ENCODE measurements at places on chromosomes 5 and 9.

- no peak for DNase-seq
These were observed 1.0 kb upstream of the TSLP start for GRCh38 chr5:111070272-111071134.

DNA sequence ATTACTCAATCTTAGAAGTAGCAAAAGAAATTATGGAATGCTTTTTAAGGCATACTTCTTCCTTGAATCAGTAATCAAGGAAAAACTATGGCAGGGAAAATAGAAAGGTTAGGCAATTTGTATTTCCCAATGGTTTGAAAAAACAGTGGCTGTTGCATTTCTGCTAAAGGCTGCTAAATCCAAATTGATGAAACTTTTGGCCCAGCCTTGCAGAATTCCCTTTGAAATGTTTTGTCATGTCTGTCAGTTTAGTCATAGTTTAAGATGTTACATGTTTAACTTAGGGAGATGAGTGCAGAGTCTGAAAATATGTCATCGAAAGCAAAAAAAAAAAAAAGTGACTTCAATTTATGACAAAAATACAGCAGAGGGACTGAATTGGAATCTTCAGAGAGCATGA lies 878.9 kb upstream of the WWC1 start:
- DNase-seq, result no peak

GRCh38 chr5:171162596-171162995 lies 146.5 kb upstream of the TLX3 start:
- no peak for DNase-seq

GRCh38 chr5:622946-623522 lies 10.9 kb downstream of the CEP72 start:
- no peak for DNase-seq

DNA sequence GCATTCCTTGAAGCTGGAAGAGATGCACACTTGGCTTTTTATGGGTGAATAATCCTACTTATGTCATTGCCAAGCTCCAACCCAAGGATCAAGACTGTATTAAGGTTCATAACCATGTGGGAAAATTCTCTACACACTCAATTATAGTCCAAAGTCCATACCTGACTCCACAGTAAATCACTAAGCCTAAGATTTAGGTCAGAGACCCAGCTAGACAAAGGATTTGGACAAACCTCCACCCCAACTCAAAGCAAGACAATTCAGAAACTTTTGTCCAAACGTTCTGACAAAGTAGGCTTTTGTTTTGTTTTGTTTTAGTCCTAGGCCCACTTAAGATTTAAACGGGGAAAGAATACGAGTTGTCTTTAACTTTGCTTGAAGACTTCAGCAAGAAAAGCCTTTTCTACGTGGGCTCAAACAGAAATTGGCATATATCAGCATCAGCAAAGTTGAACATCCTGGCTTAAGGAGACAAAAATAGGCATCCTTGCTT lies 1.7 kb downstream of the MEGF9 start:
- DNase-seq, result no peak

DNA sequence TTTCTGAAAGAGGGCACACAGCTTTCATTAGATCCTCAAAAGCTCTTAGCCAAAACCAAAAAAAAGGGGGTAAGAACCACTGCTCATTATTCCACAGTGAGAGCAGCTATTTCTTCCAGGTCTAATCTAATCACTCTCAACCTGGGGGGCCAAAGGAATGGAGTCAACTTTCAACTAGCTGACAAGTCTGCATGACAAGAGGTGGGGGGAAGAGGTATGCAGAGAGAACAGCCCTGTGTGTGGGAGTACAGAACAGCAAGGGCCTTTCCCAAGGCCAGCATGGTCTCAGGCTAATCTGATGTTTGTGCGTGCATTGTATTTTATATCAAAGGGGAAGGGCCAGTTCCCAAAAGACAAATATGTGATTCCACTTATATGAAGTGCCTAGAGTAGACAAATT lies 36.9 kb upstream of the PIP5K1B start:
- DNase-seq, result no peak

DNA sequence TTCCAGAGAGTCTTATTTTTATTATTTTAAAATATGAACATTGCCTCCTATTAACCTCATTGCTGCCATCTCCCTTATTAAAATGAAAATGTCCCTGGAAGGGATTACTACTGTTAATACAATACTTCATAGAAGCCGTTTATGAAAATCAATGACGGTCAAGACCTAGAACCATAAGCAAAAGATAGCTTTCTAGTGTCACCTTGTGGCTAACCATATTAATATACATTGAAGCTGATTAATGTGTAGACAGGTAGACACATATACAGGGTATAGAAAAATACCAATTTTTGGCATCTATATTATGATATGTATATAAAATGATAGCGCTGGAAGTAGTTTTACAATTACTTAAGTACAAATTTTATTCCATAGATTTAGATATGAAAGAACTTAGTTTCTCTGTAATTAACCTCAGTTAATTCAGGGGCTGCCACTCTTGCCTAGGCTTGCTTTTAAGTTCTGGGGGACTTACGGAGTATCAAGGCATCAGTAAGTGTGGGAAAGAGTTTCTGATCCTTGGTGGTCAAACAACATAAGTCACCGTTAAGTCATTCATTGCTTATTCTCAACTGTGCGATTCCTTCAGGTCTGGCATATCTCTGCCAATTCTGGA lies 2.5 kb upstream of the YTHDC2 start:
- DNase-seq, result no peak

DNA sequence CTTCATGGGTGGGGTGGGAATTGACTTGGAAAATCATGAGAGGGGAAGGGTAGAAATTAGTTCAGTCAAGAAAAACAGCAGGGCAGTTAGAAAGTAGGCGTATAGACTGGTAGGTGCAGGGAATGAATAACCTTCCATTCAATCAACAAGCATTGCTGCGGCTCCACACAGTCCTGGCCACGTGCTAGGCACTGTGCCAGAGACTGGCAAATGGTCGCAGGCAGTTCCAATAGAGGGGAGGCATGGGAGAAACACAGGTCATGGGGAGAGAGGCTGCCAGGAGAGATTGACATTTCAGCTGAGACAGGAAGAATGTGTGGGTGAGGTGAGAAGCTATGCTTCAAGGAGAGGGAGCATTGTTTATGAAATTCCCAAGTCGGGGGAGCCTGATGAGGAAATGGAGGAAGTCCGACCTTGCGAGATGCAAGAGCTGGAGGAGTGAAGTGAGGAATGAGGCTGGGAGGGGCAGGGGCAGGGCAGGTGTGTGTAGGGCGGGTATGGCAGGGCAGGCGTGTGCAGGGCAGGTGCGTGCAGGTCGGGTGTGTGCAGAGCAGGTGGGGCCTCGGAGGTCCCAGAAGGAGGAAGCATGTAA lies 54.4 kb upstream of the PPARGC1B start:
- no peak for DNase-seq

- no peak for DNase-seq
These were observed 173.7 kb downstream of the BRINP1 start for GRCh38 chr9:119195521-119195920.

DNA sequence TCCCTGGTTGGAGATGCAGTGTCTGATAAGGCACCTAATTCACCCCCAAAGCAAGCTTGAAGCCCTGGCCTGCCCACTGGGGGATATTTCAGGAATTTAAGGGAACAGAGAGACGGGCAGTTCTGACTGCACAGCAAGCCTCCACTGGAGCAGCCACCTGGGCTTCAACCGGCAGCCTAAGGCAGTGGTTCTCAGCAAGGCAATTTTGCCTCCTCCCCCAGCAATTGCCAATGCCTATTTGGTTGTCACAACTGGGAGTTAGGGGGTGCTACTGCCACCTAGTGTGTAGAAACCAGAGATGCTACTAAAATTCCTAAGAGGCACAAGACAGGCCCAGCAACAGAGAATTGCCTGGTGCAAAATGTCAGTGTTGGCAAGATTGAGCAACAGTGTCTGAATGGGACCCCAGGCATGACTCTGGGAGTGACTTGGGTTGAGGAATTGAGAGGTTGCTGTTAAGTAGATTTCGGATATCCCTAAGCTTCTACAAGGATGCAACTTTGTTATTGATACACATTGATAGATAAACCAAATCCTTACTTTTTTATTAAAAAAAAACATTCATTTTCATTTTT lies 58.7 kb upstream of the CTSL start:
- DNase-seq, result no peak

DNA sequence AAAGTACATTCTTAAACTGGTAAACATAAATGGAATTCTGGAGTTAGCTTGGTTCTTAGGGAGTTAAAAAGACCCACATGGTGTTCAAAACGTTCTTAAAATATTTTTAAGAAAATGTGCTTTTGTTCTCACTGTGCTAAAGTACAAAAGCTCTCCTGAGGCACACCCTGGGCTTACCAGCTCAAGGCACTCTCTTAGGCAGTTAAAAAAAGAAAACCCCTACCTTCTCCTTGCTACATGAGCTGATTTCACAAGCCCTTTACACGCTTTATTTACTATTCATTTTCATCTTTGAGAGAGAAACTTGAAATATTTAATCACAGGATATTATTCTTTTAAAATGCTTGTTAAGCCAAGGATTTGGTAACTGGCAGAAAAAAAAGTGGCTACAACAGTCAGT lies 723.3 kb upstream of the GRAMD2B start:
- DNase-seq, result no peak

GRCh38 chr9:88651682-88652633 lies 117.0 kb downstream of the NXNL2 start:
- DNase-seq, result no peak

GRCh38 chr5:176830995-176831423 lies 20.6 kb downstream of the UNC5A start:
- no peak for DNase-seq

DNA sequence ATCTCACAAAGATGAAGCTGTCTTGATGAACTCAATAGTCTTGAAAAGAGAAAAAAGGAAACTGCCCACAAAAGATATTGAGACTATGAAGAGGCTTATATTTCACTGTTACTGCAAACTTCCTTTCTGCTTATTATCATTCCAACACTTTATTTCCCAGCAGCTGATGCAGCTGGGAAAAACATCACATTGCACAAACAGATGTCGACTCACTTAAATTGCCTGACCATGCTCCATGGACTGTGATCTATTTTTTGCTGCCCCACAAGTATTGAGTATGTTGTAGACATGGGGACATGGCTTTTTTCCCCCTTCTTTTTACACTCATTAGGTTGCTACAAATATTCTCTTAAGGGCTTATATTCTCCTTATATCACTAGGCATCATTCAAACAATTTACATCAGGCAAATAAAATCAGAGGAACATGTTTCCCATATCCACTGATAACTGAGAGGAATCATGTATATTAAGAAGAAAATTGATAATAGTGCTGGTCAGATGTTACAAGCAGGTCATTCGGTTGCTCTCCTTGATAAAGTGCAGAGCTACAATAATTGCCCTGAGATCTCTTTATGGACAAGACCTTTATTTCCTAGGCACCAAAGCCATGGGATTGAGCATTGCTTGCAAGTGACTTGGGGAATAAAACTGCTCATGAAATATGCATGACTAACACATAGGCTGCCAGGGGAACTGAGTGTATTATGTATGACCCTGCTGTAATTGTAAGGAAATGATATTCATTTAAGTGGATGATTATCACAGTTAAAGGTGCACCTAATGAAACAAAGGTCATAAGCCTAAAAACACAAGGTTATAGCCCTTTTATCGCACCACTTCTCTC lies 509.9 kb downstream of the ZNF608 start:
- DNase-seq, result no peak

GRCh38 chr9:120307599-120307998 lies 272.4 kb downstream of the CDK5RAP2 start:
- no peak for DNase-seq

- DNase-seq, result no peak
These were observed 90.6 kb downstream of the FANCC start for GRCh38 chr9:95226921-95227320.

- no peak for DNase-seq
These were observed 435.5 kb upstream of the ZNF608 start for GRCh38 chr5:125181955-125182354.

- DNase-seq, result no peak
These were observed 166.9 kb downstream of the TRIO start for GRCh38 chr5:14309878-14310531.
